Astrocyte of the cerebellum (primary cell): ENCODE measurements at places on chromosomes 6 and 20.

DNA sequence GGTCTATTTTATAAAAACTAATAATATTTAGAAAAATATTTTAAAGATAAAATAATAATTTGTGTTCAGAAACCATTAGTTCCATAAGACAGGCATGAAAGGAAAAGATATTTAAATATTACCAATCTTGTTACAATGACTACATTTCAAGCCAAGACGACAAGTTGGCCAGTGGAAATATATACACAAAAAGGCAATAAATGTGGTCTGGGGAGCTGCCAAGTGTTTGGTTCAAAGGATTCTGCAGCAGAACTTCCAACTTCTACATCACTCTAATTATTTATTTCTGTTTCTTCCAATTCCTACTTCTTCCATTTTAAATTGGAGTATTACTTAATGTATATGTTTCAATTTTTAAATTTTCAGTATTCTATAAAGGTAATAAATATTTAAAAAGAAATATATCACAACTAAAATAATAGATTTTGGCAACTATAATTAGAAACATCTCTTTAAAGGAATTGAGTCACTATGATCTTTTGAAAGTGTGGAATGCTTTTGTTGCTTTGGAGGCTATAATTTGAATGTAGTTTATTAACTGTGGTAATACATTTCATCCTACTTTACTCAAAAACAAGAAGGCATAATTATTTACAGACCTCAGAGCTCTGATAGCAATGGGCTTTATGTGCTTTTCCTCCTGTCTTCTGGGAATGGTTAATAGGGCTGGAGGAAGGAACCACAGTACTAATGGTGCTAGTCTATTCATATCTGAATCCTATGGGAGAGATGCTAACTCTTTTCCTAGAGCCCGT lies 129.7 kb upstream of the FAM184A start:
- peak; percentile 90 for DNase-seq

DNA sequence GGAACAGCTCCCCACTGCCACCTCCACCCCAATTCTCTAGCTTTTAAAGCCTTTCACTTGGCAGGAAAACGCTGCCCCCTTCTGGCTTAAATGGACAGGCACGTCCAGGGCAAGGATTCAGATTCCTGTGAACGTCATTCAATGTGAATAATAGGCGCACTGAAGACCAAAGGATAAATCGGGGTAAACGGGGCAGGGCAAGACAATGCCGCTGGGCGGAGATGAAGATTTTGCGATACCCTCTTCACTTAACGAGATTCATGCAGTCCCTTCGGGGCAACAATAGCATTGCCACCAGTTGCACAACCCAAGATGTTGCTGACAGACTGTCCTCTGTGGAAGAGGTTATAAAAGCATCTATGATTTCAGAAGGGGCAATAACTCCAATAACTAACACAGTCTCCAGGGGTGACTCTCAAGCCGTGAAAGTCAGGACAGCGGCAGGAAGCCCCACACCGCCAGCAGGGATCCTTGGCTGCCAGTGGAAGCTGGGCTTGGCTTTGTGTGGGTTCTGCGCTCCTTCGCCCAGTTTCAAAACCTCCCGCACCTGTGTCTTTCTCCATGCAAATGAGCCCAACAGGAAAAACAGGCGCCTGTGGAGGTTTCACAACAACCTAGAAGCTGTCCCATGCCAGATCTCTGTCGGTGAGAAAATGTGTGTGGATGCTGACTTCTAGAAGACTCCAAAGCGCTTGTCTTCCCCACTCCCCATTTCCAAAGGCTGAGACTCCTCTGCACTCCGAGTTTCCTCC lies 291.8 kb downstream of the BMP7 start:
- DNase-seq = peak; percentile 43

GRCh38 chr20:25675161-25675560 lies 21.5 kb downstream of the ZNF337 start:
- DNase-seq = no peak

GRCh38 chr20:17583126-17583525 lies 13.3 kb downstream of the DSTN start:
- DNase-seq = no peak

DNA sequence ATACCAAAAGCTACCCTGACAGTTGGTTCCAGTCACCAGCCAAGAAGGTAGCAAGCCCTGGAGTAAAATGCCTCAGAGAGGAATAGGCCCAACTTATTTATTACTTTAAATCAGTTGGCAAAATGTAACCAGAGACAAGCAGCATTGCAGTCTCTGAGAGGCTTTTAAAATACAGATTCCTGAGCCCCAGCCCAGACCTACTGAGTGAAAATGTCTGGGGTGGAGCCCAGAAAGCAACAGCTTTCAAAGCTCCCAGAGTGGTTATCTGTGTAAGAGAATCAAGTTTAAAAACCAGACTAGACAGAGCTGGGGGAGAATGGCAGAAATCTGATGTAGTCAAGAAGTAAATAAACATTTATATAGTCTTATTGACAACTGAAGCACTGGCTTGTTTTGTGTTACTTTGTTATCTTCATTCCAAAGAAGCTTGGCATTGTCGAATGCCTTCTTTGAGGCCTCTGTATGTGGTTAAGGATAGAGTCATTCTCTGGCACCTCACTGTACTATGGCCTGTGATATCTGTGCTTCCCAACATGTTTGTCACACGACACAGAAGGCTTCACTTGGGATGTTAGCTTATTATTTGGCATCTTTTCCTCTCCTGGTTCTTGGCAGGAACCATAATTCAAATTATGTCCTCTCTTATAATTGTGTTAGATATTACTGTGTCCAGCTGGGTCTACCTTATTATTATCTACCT lies 313.5 kb downstream of the SLC35F1 start:
- DNase-seq = no peak

GRCh38 chr6:133456439-133456838 lies 215.3 kb downstream of the EYA4 start:
- DNase-seq = no peak

DNA sequence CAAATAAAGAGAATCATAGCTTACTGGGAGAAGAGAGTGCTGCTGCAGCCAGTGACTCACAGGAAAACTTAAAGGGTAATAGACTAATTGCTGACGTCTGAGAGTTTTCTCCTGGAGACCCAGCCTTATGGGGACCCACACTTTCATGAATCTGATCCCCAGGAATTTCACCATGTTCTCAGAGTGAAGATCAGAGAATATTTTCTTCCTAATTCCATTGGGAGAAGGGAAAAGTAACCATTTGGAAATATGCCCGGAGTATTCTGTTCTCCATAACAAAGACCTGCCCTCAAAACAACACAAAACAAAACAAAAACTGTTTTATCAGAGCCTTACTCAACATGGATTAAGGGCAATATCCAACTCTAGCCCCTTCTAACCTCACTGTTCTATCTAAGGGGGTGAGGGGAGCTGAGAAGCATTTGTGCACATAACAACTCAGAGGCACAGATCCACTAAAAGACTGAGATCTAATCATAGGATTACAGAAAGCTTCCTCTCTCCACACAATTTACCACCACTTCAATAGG lies 168.2 kb upstream of the SSTR4 start:
- DNase-seq = no peak

- peak; percentile 40 for DNase-seq
These were observed 175.9 kb upstream of the SCGN start for GRCh38 chr6:25476126-25476525.

- no peak for DNase-seq
These were observed 113.2 kb downstream of the CEBPB start for GRCh38 chr20:50303573-50304500.

- no peak for DNase-seq
These were observed 203.3 kb upstream of the TAB2 start for GRCh38 chr6:149114167-149114566.

GRCh38 chr6:46340246-46340645 lies 151.0 kb downstream of the RCAN2 start:
- no peak for DNase-seq

- no peak for DNase-seq
These were observed 26.1 kb downstream of the TNFAIP3 start for GRCh38 chr6:137893181-137893580.

DNA sequence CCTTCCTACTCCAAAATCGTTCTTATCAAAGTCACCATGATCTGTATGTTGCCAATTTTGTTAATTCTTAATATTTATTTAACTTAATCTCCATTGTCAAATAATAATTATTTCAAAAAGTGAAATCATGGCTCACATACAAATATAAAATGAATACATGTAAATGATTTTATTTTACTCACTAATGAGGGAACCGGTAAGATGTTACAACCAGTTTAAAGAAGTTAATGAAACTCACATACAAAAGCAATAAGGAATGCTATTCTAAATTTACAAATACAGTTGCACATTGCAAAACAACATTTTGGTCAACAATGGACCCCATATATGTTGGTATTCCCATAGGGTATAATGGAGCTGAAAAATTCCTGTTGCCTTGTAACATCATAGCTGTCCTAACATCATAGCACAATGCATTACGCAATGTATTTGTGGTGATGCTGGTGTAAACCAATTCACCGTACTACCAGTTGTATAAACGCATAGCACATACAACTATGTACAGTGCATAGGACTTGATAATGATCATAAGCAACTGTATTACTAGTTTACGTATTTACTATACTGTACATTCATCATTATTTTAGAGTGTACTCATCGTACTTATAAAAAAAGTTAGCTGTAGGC lies 6.5 kb upstream of the SLC22A16 start:
- no peak for DNase-seq

DNA sequence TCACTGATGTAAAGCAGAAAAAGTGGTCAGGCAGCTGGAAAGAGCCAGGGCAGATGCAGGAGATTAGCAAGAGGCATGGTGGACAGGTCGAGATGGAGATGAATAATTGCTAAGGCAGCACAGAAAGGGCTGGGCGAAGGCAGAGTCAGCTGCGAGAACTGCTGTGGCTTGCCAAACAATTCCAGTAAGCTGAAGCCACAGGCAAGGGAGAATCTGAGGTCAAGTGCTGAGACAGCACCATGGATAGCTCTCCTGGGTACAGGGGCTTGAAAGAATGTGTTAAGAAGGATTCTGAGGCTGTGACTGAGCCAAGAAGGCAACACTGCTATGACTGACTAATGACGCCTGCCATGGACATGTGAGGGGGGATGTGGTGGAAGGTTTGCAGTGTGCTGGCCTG lies 220.8 kb upstream of the FOXA2 start:
- peak; percentile 65 for DNase-seq

GRCh38 chr20:44496976-44497375 lies 21.3 kb downstream of the TTPAL start:
- DNase-seq = peak; percentile 54

- no peak for DNase-seq
These were observed 14.2 kb downstream of the DNPH1 start for GRCh38 chr6:43215066-43215465.

DNA sequence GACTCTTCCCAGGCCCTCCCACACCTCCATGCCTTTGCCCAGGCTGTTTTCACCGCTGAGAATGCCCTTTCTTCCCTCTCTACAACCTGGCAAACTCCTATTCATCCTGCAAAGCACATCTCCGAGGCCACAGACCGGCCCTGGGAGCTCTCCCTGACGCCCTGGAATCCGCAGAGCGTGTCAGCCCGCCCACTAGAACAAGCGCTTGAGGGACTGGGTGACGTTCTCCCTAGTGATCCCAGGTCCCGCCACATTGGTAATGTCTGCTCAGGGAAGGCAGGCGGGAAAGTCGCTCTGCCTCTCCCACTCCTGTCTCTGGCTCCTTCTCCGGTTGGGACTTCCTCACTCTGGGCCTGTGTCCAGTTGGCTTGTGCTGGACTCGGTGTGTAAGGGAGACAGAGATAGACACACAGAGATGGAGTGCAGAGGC lies 61.6 kb downstream of the SRC start:
- no peak for DNase-seq

- no peak for DNase-seq
These were observed 32.3 kb downstream of the ID4 start for GRCh38 chr6:19869464-19869863.

DNA sequence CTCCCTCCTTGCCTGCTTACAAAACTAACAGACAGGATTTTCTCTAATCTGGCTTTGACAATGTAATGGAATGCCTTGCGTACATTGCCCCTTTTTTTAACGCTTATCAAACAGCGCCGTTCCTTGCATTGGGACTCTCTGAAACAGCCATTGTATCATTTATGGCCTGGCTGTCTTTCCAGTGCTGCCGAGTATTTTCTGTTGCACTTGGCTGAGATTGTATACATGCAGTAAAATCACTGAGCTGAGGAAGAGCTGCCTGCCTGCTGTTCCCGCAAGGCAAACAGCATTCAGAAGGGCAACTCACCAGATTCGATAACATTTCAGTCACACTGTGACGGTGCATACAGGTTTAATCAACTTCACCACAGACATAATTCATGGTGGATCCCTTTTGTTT lies 106.0 kb downstream of the SH3BGRL2 start:
- no peak for DNase-seq

- DNase-seq = peak; percentile 33
These were observed 55.1 kb downstream of the MYLK4 start for GRCh38 chr6:2695454-2696095.

DNA sequence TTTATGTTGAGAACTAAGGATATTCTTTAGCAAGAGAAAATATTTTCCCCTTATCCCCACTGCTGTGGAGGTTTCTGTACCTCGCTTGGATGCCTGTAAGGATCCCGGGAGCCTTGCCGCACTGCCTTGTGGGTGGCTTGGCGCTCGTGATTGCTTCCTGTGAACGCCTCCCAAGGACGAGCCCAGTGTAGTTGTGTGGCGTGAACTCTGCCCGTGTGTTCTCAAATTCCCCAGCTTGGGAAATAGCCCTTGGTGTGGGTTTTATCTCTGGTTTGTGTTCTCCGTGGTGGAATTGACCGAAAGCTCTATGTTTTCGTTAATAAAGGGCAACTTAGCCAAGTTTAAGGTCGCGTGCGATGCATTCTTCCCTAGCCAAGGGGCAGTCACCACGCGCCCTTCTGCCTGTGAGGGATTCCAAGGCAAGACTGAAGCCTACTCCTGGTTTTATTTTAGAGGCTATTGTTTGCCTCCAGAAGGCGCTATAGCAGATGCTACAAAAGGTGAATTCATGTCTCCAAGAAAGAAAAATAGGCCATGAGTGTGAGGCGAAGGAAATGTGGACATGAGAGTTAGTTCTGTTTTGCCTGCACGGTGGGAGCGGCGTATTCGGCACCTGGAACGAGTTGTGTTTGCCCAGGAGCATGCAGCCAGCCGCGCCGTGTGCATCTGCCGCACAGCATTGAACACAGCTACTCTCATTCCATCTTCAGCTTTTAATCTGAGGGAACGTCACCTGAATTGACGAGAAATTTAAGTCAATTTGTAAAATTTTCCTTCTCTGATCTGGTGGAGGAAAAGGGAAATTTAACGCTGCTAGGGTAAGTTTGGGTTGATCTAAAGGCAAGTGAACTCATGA lies 40.3 kb upstream of the IRF4 start:
- DNase-seq = no peak

DNA sequence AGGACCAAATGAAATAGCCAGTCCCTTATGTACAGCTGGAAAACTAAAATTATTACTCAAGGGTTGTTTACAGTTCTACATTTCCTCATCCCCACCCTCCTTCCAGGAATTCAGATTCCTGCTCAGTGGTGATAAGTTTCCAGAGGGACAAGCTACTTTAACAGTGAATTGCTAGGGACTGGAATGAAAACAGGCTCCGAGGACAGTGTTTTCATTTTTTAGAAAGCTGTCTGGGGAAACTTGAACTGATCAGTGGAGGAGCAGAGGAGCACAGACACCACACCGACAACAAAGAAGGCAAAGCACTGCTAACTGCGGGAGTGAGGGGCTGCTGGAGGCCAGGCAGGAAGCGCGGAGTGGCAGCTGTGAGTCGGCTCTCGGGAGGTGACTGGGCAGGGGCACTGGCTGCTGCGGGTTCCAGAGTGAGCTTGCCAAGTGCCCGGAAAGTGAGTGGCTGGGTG lies 322.2 kb downstream of the ESR1 start:
- no peak for DNase-seq

GRCh38 chr6:31814677-31815024 lies 432 bp downstream of the HSPA1L start:
- DNase-seq = peak; percentile 96
